Activated gamma-delta T cell treated with anti-CD3 and anti-CD28 coated beads, Interleukin-2, amount 50 U/mL, for 16 hours (primary cell): ENCODE measurements at places on chromosomes 7 and 10.

DNA sequence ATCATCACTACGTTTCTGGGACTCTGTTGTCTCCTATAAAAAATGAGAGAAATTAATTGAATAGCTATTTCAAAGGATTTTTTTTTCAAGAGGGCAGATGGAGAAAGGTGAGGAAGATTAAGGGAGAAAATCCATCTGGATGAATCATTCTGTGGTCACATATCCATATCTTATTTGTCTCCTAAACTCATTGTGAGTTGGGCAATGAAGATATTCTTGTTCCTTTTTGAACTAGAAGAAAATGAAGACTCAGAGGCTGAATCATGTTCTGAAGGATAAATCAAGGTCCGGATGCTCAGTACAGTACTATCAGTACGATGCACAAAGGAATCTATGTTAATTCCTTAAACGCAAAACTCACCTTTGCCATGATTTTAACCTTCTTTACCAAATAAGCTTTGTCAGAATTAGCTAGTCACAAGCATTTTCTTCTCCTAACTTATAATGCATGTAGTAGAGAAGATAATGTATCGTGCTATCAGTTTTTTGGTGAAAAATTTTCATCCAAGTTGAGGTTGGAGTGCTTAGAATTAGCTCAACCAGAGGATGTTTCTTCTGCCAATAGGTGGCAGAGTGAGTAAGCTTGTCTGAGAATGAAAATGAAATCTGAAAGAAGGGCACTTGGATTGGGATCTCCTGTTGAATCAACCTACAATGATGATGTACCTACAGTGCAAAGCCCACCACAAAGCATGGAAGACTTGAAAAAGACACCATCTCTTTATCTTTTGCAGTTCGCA is 446.9 kb downstream of the KIF20B start:
- no peak for DNase-seq

GRCh38 chr10:5977471-5978229 is at the start of gene IL15RA:
IL15RA (minus strand) TSS chr10:5977543; CDS start chr10:5977492, 51 bp downstream.
- DNase-seq: peak; percentile 79

- no peak for DNase-seq
Observed at GRCh38 chr10:70682920-70683600, 10.8 kb downstream of the ADAMTS14 start.

- no peak for DNase-seq
Observed at GRCh38 chr10:92894081-92894655, 45.8 kb downstream of the EXOC6 start.

- DNase-seq: no peak
Observed at GRCh38 chr10:102677331-102678067, 33.2 kb downstream of the TRIM8 start.

- no peak for DNase-seq
Observed at GRCh38 chr7:89559596-89559995, 594.7 kb upstream of the STEAP1 start.

DNA sequence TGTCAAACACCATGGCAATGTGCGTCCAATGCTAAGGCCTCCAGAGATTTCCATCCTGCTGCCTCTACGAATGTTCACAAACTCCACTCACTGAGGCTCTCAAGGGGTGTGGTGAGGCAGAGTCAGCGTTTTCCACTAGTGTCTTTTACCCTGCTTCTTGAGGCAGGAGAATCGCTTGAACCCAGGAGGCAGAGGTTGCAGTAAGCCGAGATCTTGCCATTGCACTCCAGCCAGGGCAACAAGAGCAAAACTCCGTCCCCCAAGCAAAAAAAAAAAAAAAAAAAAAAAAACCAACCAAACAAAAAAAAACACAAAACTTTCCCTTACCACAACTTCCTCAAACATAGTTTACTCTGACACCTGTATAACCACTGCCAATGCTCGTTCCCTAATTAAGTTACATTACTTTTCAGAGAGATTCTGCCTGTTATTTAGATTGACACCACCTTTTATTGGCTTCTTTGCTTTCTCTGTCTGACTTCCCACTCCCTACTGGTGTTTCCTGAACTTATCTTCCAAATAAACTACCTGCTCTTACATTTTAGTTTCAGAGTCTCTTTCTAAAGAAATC is 102.1 kb upstream of the ZNF746 start:
- DNase-seq: no peak

DNA sequence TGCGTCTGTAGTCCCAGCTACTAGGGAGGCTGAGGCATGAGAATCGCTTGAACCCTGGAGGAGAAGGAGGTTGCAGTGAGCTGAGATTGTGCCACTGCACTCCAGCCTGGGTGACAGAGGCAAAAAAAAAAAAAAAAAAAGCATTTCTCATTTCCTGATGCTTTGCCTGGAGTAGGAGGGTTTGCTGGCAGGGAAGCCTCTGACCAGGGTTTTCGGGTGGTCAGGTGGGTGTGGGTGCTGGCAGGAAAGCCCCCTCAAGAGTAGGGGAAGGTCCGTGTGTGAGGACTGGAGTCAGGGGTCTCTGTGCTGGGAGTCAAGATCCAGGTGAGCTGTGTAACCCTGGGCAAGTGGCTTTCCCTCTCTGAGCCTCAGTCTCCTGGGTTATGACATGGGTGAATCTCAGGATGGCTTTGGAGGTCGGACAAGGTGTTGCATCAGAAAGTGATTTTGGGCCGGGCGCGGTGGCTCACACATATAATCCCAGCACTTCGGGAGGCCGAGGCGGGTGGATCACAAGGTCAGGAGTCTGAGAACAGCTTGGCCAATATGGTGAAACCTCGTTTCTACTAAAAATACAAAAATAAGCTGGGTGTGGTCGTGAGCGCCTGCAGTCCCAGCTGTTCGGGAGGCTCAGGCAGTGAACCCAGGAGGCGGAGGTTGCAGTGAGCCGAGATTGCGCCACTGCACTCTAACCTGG is 3.2 kb downstream of the AMZ1 start:
- no peak for DNase-seq

DNA sequence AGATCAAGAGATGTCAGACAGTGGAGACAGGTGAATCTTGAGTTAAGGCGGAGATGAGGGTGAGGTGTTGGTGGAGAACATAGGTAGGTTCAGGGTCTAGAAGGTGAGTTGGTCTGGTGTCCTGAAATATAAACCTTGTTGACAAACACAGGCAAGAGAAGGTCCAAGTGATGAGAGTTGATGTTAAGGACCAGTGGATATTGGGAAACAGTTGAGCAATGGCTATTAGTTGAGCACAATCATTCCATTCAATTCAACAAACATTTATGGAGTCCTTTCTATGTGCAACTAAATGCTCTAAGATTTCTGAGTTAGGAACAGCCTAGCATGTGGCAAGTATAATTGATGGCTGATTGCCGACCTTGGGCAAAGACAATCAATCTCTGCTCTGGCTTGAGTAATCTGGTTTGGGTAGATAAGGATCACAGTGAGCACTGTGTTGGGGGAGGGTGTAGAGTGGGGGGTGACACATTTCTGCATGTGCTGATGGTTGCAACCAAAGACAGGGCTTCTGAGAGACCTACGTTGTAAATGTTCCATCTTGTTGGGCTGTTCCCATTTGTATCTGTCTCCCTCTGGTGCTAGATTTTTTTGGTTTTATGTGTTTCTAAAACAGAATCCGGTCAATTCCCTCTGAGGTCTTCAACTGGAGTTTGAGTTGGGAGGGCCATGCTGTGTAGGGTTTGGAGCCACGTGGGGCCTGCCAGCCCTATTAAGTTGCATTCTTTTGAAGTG is 201.1 kb downstream of the BAMBI start:
- DNase-seq: no peak

- DNase-seq: no peak
Observed at GRCh38 chr10:74189999-74190421, 39.0 kb downstream of the ADK start.

DNA sequence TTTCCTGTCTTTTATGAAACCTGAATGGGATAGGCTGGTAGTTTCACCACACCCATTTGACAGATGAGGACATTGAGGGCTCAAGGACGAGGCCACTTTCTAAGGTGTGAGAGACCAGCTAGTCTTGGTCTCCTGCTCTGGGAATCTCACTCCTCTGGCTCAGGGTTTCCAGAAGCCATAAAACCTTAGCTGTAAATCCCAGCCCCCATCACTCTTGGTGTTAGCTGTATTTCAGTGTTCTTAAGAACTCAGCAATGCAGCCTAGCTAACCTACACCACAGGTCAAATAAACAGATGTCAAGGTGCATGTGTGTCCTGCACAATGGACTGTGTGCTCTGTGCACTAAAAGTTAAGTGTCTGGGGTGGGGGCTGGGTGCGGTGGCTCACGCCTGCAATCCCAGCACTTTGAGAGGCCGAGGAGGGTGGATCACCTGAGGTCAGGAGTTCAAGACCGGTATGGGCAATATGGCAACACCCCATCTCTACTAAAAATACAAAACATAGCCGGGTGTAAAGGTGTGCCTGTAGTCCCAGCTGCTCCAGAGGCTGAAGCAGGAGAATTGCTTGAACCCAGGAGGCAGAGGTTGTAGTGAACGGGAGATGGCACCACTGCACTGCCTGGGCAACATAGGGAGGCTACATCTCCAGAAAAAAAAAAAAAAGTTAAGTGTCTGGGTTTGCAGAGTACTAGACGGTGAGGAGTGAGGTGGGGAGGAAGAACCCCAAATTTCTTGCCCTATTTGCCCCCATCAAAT is 567 bp upstream of the EPO start:
- no peak for DNase-seq

DNA sequence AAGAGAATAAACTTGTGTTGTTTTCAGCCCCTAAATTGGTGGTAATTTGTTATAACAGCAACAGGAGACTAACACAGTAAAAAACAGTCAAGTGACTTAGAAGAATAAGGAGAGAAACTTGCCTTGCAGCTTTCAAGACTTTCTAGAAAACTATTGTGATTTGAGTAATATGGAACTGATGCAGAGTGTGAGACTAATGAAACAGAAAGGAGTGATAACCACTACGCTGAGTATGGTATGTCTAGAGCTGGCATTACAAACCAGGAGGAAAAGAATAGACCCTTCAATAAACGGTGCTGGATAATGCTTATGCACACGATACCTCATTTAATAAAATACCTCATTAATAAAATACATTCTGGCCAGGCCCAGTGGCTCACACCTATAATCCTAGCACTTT is 99.9 kb downstream of the CREM start:
- DNase-seq: no peak

GRCh38 chr10:76721891-76722505 is 915.6 kb downstream of the KCNMA1 start:
- no peak for DNase-seq

DNA sequence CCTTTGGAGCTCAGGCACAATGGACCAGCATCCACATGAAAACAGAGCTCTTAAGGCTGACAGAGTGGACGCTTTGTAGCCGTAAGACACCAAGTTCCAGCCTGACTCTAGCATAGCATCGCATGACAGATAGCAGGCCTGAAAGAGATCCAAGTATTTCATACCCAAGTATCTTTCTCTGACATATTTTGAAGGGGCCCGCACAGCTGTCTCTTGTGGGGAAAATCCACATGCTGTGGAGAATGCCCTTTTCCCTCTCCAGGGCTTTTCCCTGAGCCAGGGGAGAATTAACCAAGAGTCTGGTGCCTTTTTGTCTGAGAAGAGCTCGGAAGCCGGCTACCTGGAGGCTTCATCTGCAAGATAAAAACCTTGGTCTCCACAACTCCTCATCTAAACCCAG is 51.0 kb downstream of the CFAP46 start:
- no peak for DNase-seq

- no peak for DNase-seq
Observed at GRCh38 chr7:100801833-100802568, 25.3 kb downstream of the EPHB4 start.

GRCh38 chr7:10731253-10731773 is 242.4 kb upstream of the PHF14 start:
- DNase-seq: no peak

DNA sequence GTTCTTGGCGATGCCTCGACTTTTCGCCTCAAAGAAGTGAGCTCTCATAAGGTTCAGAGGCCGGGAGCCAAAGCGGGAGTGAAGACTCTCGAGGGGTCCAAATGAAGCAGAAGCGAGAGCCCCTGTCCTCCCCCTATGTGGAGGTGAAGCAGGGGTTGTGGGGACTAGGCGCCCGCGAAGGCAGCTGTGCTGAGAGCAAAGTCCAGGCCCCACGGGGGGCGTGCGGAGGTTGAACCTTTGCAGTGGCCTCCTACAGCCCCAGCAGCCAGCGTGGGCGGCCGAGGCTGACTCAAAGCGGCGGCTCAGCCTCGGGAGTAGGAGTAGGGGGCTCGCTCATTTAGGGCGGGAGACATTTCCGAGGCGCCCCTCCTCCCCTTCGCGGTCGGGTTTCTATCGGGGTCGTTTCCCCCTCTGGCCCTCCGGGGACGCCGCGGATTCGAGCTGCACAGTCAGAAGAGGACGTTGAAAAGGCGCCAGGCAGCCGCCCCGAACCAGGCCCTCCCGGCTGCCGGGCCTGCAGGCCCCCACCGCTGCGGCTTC is 553 bp upstream of the ADD3 start:
- peak; percentile 39 for DNase-seq

DNA sequence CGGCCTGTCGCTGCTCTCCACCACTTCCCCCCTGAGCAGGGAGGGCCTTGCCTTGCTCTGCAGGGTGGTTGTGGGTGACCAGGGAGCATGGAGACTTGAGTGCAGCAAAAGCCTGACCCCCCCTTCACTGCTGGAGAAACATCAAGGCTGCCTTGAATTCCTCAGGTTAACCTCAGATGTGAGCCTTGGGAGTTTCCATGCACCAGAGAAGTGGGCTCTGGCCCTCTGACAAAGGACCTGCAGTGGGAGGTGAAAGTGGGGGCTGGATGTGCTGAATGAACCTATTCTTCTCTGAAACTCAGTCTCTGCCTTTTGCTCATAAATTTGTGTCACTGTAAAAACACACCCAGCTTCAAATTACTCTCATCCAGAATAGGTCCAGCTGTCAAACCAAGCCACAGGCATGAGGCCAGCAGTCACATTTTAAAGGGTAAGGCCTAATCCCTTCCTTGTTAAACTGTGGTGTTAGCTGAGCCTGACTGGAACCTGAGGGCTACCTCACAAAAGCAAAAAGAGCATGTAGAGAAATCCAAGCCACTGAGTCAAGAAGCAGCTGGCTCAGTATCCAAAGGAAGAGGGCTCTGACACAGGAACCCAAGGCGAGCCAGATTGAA is 356.8 kb downstream of the CCSER2 start:
- DNase-seq: no peak

GRCh38 chr10:63058236-63058635 is 74.9 kb upstream of the NRBF2 start:
- no peak for DNase-seq

GRCh38 chr10:121053151-121053550 is 202.0 kb downstream of the WDR11 start:
- no peak for DNase-seq

GRCh38 chr7:147182874-147183273 is 1066.3 kb downstream of the CNTNAP2 start:
- DNase-seq: no peak

GRCh38 chr10:60778971-60779796 is 906 bp downstream of the CDK1 start:
- no peak for DNase-seq
